ENCODE measurements at places on chromosomes 5 and 9.
A peak's percentile ranks its signal among the peaks of the same experiment; 100 is the strongest.

- no peak overlapping the region for H3K4me3 ChIP-seq
- DNase-seq, result no peak
- H3K27ac ChIP-seq, result peak overlapping the region; percentile 75
- H3K27me3 ChIP-seq, result no peaks in the 10 kb centered on the region
Observed at GRCh38 chr5:82416512-82416911, 138.4 kb upstream of the RPS23 start.

- H3K27me3 ChIP-seq, result peaks cover 4% of the 10 kb centered on the region
- H3K36me3 ChIP-seq, result no peaks in the 10 kb centered on the region
- DNase-seq, result no peak
- no peak overlapping the region for H3K27ac ChIP-seq
- no peak overlapping the region for H3K4me3 ChIP-seq
Observed at GRCh38 chr9:81682797-81683196, 6.5 kb downstream of the TLE1 start.

DNA sequence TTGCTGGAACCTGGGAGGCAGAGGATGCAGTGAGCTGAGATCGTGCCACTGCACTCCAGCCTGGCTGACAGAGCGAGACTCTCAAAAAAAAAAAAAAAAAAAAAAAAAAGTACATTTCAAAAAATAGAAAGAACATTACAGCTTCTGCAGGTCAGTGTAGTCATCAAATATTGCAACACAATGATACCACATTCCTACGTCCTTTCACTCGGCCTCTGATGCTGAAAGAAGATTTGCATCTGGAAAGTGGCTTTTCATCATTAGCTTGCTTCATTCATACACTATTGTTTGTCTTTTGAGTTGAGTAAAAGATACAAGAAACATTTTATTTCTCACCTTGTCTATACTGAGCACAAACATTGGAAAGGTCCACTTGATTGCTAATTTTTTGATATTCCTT lies 59.6 kb upstream of the CPLANE1 start:
- H3K27me3 ChIP-seq, result no peaks in the 10 kb centered on the region
- no peaks in the 10 kb centered on the region for H3K4me1 ChIP-seq
- no peak for DNase-seq
- no peak overlapping the region for H3K27ac ChIP-seq
- H3K36me3 ChIP-seq, result peaks cover 34% of the 10 kb centered on the region
- H3K4me3 ChIP-seq, result no peak overlapping the region

DNA sequence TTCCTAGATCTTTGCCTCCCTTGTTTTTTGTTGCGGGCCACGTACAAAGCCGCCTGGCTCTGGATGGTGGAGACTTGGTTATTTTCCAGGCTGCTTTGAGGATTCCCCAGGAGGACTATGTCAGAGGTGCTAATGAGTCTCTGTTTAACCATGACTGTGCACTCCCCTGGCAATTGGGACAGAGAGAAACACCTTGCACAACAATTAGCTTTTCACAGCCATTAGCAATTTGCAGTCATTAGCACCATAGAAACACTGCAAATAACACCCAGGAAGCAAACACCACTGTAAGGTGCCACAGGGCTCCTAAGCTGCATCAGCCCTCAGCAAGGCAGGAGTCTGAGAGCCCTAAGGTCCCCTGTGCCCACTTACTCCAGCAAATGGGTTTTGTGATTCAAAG lies 201.0 kb upstream of the VLDLR start:
- no peak for DNase-seq
- H3K36me3 ChIP-seq, result no peaks in the 10 kb centered on the region
- H3K27ac ChIP-seq, result no peak overlapping the region
- no peaks in the 10 kb centered on the region for H3K27me3 ChIP-seq
- no peaks in the 10 kb centered on the region for H3K4me1 ChIP-seq
- no peak overlapping the region for H3K4me3 ChIP-seq

- no peaks in the 10 kb centered on the region for H3K36me3 ChIP-seq
- DNase-seq, result no peak
Observed at GRCh38 chr5:27450607-27451006, 412.2 kb upstream of the CDH9 start.

GRCh38 chr5:158246661-158247060 lies 387.7 kb upstream of the CLINT1 start:
- no peaks in the 10 kb centered on the region for H3K4me1 ChIP-seq
- no peaks in the 10 kb centered on the region for H3K27me3 ChIP-seq
- H3K36me3 ChIP-seq, result no peaks in the 10 kb centered on the region
- no peak overlapping the region for H3K27ac ChIP-seq
- no peak overlapping the region for H3K4me3 ChIP-seq
- DNase-seq, result no peak

- H3K27me3 ChIP-seq, result no peaks in the 10 kb centered on the region
- no peak overlapping the region for H3K27ac ChIP-seq
- no peak overlapping the region for H3K4me3 ChIP-seq
- no peak for DNase-seq
Observed at GRCh38 chr9:93398471-93398870, 53.0 kb upstream of the FAM120A start.

DNA sequence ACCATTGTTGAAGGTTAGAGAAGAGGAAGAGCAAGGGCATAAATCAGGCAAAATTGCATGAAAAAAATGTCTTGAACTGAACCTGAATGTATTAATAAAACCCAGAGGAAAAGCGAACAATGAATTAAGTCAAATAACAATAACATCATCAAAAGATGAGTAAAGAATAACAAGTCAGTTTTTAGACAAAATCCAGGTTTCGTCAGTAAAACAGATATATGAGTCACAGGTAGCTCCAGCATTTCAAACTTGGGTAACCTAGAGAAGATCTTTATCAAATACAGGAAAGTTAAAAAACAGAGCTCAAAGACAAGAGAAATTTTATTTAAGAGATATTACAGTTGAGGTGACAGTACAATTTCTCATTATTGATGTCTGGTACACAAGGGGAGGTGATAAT lies 332.4 kb downstream of the EFNA5 start:
- H3K36me3 ChIP-seq, result no peaks in the 10 kb centered on the region
- no peak for DNase-seq
- H3K27ac ChIP-seq, result no peak overlapping the region

DNA sequence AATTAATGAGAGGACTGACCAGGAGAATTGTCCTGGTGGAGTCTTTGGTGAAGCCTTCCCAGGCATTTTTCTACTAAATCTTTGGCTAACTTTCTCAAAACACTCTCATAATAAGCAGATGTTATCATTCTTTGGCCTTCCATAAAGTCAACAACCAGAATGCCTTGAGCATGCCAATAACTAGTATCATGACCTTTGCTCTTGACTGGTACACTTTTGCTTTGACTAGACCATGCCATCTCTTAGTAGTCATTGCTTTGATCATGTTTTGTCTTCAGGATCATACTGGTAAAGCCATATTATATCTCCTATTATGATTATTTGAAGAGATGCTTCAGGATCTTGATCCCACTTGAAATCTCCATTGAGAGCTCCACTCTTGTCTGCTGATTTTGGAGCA lies 506.9 kb downstream of the ELAVL2 start:
- no peaks in the 10 kb centered on the region for H3K36me3 ChIP-seq
- H3K4me1 ChIP-seq, result no peaks in the 10 kb centered on the region
- no peak overlapping the region for H3K27ac ChIP-seq
- no peak for DNase-seq
- H3K4me3 ChIP-seq, result no peak overlapping the region
- H3K27me3 ChIP-seq, result no peaks in the 10 kb centered on the region

GRCh38 chr5:35860686-35861085 lies 4.0 kb downstream of the IL7R start:
- H3K36me3 ChIP-seq, result peaks cover 57% of the 10 kb centered on the region
- H3K27ac ChIP-seq, result peak overlapping the region; percentile 95
- no peak for DNase-seq
- H3K4me1 ChIP-seq, result peaks cover 37% of the 10 kb centered on the region
- peak overlapping the region; percentile 93 for H3K4me3 ChIP-seq
- H3K27me3 ChIP-seq, result no peaks in the 10 kb centered on the region

DNA sequence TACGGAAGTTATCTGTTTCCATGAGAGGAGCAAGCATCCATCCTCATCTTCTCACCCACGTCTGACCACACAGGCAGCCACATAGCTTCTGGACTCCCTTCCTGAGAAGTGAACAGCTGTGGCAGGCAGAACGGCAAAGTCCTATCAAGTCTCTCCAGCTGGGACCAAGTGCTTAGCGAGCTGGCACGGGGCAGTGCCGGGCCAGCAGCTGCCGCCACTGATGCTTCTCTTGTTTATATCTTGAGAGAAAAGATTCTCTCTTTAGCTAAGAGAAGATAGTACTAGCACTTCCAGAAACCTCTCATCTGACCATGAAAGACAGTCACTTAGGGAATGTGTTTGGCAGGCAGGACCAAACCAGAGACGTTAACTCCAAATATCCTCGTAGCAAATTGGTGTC lies 37.2 kb downstream of the PLAC8L1 start:
- DNase-seq, result no peak
- no peaks in the 10 kb centered on the region for H3K27me3 ChIP-seq
- no peaks in the 10 kb centered on the region for H3K36me3 ChIP-seq
- H3K4me1 ChIP-seq, result no peaks in the 10 kb centered on the region

DNA sequence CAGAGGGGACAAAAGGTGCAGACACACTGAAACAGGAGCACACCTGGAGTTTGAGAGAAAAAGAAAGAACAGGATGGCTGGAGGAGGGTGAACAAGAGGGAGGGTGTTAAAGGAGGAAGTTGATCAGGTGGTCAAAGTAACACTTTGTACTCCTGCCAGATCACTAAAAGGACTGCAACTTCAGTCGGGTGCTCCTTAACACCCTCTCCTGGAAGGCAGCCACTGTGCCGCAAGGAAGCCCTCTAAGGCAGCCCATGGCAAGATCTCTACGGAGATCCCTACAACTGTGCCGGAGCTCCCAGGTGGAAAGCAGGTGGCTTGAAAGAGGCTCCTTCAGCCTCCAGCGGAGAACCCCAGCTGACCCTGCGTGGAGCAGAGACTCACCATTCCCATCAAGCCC lies 124.4 kb upstream of the MSX2 start:
- DNase-seq, result no peak
- H3K36me3 ChIP-seq, result no peaks in the 10 kb centered on the region
- no peaks in the 10 kb centered on the region for H3K27me3 ChIP-seq
- no peak overlapping the region for H3K27ac ChIP-seq

DNA sequence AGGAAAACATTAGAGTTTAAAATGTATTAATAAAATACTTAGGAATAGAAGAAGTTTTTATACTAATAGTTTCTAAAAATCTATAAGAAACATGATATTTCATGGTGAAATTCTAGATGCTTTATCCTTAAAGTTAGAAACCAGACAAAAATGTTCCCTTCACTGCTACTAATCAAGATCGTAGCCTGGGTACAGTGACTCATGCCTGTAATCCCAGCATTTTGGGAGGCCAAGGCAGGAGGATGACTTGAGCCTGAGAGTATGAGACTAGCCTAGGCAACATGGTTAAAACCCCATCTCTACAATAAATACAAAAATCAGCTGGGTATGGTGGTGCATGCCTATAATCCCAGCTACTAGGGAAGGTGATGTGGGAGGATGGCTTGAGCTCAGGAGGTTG lies 30.4 kb upstream of the KLF9 start:
- H3K4me1 ChIP-seq, result no peaks in the 10 kb centered on the region
- H3K36me3 ChIP-seq, result no peaks in the 10 kb centered on the region
- H3K27ac ChIP-seq, result no peak overlapping the region
- no peak for DNase-seq
- H3K4me3 ChIP-seq, result no peak overlapping the region

DNA sequence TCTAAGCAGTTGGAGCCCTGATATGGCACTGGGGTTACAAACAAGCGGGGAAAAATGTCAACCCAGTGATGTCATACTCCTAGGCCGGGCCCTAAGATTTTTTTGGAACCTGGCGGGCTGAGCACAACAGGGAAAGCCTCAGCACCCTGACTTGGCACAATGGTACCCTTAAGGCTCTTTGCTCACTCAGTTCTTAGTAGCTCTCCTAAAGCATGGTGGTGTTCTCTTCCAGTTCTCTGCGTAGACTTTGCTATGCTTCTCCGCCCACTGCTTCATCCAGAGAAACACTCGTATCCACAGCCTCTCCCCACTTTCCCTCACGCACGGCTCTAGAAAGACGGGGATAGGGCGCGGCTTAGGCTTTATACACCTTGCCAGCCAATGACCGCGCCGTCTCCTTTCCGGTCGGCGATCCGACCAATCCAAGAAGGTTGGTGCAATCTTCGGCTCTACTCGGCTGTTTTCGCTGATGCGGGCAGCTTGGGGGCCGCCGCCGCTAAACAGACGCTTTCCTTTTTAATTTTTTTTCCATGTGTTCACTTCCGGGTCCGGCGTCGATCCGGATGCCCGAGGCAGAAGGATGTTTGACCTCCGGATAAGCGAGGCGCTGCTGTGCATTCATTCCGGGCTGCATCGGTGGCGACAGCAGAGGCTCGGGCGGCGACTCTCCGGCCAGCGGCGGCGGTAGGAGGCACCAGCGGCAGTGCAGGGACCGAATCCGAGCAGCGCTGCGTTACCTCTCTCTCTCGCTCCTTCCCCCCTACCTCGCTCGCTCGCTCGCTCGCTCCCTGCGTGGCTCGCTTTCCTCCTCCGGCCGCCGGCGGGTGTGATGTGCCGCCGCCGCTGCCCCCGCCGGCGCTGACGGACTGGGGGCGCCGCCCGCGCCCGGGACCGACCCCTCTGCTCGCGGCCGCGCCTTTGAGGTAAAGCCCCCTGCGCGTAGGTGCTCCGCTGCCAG lies at the start of gene CSNK1G3:
TSS of gene CSNK1G3 (plus strand) at position 530 of the 958 bp plus-strand sequence. CDS start 33,487 bp downstream, outside the sequence.
- H3K36me3 ChIP-seq, result no peaks in the 10 kb centered on the region
- DNase-seq, result peak; percentile 95
- H3K4me3 ChIP-seq, result peak within 1 kb of the TSS; percentile 65
- H3K27ac ChIP-seq, result peak within 1 kb of the TSS; percentile 70
- H3K4me1 ChIP-seq, result peaks cover 32% of the 10 kb centered on the region

- no peak for DNase-seq
- no peaks in the 10 kb centered on the region for H3K27me3 ChIP-seq
- no peak overlapping the region for H3K4me3 ChIP-seq
- H3K27ac ChIP-seq, result no peak overlapping the region
- no peaks in the 10 kb centered on the region for H3K36me3 ChIP-seq
Observed at GRCh38 chr5:80707645-80708044, 52.9 kb upstream of the DHFR start.

- H3K27ac ChIP-seq, result no peak overlapping the region
- no peaks in the 10 kb centered on the region for H3K27me3 ChIP-seq
- no peak overlapping the region for H3K4me3 ChIP-seq
- H3K4me1 ChIP-seq, result peaks cover 5% of the 10 kb centered on the region
Observed at GRCh38 chr5:132947671-132948070, 15.8 kb downstream of the AFF4 start.

- H3K4me1 ChIP-seq, result no peaks in the 10 kb centered on the region
- no peaks in the 10 kb centered on the region for H3K36me3 ChIP-seq
Observed at GRCh38 chr9:70883056-70883455, 238.4 kb downstream of the TRPM3 start.

DNA sequence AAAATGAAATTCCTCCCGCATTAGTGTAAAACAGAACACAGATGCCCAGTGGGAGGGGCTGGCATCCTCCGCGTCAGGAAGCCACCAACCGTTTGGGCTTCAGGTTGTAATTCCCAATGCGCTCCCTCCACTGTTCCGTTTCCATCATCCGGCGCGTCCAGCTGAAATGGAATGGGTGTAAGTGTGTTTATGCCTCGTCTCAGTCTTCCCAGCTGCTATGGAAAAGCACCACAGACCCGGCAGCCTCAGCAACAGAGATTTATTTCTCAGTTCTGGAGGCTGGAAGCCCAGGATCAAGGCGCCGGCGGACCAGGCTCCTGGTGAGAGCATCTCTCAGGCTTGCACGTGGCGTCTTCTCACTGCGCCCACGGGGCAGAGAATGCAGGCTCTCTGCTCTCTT lies 20.4 kb downstream of the KCNT1 start:
- DNase-seq, result no peak
- H3K27ac ChIP-seq, result no peak overlapping the region
- H3K36me3 ChIP-seq, result no peaks in the 10 kb centered on the region
- H3K4me1 ChIP-seq, result no peaks in the 10 kb centered on the region

- no peaks in the 10 kb centered on the region for H3K27me3 ChIP-seq
- H3K27ac ChIP-seq, result no peak overlapping the region
Observed at GRCh38 chr5:38780945-38781344, 64.9 kb upstream of the OSMR start.

Measured in CD8-positive, alpha-beta memory T cell (primary cell).